ENCODE measurements at places on chromosomes 7 and 10.

DNA sequence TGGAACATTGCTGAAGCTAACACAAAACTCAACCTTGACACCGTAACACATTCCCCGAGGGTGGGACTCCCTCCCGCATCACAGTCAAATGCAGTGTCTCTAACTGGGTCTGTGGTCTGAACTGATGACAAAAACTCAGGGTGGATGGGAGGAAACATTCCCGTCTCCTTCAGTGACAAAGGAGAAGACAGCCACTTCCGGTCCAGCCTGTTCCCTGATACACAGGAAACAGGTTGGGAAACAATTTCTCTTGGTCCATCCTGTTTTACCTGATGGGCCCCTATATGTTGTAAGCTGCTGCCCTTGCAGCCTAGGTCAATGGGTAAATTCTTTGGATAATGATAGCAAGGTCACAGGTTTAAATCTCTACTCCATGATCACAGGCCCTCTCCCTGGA lies 20.4 kb downstream of the SLC13A4 start:
- DNase-seq = no peak

GRCh38 chr7:75727881-75728593 lies 10.7 kb downstream of the HIP1 start:
- no peak for DNase-seq

DNA sequence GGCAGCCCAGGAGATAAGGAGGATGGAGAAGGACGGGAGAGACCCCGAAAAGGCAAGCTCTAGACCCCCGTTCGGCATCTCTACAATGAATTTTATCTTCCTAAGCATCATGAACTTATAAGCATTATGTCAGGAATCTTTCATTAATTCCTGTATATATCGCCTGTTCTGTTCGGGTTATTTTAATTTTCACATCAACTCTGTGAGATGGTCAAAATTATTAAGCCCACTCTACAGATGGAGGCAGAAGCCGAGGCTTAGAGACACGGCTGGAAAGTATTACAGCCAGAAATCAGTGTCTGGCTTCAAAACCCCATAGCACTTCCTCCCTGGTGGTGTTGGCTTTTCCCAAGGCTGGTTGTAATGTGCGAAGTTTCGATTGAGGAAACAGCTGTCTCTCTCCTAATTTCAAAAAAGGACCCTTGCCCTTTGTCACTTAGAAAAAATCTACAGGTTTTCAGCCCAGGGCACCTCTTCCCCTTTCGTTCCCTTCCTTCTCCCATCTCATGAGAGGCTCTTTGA lies 1.5 kb upstream of the GRM8 start:
- DNase-seq = no peak

- DNase-seq = no peak
Measured at GRCh38 chr7:24713039-24713793, 44.0 kb downstream of the GSDME start.

GRCh38 chr7:139016931-139017511 lies 18.8 kb downstream of the ZC3HAV1L start:
- peak; percentile 71 for DNase-seq

- DNase-seq = no peak
Measured at GRCh38 chr10:63027531-63027930, 105.6 kb upstream of the NRBF2 start.

GRCh38 chr10:131475803-131476202 lies 164.3 kb upstream of the TCERG1L start:
- no peak for DNase-seq

DNA sequence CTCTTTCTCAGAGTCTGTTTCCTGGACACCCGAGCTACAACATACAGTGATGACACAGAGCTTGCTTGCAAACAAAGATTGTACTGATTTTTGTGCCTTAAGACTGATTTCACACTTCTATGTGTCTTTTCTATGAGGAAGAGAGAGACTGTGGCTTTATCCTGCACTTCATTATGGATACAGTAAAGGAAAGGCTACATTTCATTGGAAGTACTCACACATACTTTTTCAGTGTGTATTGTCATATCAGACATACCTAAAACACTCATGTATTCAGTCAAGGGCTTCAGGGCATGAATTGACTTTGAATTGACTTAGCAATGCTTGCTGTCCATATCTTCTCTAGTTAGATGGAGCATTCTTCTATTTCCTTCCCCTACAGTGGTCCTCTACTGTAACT lies 135.5 kb upstream of the IMMP2L start:
- DNase-seq = no peak

DNA sequence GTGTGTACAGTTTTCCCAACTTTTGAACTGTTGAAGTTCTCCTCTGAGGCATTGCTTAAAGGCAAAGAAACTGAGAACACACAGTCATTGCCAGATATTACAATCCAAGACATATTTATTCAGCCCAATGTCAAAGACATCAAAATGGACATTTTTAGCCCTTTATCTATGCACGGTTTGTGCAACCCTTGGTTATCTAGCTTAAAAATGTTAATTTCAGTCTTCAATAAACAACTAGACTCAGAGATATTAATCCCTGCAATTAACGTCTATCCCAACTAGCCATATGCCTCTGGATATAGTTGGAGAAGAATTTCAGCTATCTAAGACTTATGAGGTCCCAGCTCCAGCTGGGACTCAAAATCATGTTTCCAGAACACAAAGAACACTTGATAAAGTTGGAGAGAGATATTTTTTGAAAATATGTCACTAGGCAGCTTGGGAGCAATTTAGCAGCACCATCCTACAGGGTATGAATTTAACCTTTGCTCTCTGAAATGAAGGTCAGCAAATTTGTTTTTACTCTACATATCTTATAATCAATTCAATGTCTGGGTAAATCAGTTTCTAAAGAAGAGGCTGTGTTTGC lies 357.0 kb downstream of the RNLS start:
- no peak for DNase-seq

GRCh38 chr10:61732629-61733278 lies 70.0 kb downstream of the CABCOCO1 start:
- DNase-seq = no peak

DNA sequence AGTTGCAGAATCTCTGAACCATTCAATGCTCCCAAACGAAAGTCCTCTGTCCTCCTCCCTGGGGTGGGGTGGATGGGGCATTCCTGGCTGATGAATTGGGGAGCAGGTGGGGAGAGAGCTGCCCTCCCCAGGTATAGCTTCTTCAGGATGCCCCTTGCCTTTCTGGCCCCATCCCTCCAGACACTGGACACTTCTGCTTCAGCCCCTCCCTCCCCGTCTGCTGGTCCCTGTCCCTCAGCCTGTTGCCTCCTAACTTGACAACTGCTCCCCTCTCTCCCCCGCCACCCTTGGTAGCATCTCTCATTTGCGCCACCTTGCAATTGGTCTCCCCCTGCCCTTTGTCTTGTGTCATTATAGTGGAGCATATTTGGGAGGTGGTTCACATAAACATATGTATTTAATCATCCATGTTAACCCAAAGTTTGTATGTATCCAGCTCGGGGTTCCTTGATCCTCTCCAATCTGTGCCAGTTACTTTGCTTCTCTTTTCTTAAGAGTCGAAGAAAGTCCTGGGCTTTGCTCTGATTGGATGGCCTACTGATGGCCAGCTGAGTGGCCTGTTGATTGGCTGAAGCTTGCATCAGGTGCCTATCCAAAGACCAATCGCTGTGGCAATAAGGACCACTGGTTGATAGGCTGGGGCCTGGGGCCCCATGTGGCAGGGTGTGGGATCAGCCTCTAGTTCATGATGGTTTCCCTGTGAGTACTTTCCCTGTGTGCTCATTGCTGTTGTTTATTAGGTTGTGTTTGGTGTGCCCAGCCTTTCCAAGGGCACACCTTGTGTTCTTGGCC lies 4.0 kb upstream of the GCK start:
- DNase-seq = no peak

- no peak for DNase-seq
Measured at GRCh38 chr7:131081308-131081707, 246.4 kb upstream of the MKLN1 start.
